NCI-H1436 treated with DMSO at 0.1 percent for 48 hours (cell line): ENCODE measurements at places on chromosomes 13 and 19.

- no peak for DNase-seq
Observed at GRCh38 chr13:87712012-87712411, 40.8 kb downstream of the SLITRK5 start.

DNA sequence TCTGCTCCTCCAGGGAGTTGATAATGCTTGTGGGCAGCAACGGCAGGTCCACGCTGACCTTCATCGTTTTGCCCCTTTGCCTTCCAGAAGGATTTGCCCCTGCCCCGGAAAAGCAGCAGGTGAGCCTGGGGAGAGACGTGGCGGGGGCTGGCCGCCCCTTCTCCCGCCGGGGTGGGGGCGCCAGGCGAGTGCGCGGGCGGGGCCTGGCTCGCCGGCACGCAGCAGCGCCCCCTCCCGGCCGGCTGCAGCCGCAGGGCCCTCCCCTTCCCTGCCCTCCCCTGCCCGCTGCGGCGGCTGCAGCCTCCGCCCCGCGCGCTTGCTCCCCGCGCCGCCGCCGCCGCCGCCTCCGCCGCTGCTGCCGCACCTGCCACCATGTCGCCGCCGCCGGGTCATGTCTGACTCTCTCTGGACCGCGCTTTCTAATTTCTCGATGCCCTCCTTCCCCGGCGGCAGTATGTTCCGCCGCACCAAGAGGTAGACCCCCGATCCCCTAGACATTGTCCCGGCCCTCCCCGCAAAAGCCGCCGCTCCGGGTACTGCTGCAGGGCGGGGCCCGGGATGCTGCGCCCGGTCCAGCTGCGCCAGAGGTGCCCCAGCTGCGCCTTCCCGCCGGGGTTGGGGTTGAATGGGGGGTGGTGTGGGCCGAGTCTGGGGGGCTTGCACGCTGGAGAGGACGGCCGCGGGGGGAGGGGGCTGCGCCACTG lies at the start of gene MAST1:
Gene MAST1 (plus strand): TSS at position 334 of the 704 bp plus-strand sequence. CDS start 58 bp downstream, at position 392.
- DNase-seq: no peak

GRCh38 chr13:94154367-94154766 lies 325.1 kb downstream of the DCT start:
- DNase-seq: no peak

GRCh38 chr13:27476943-27477703 lies 26.8 kb upstream of the MTIF3 start:
- DNase-seq: peak; percentile 42

DNA sequence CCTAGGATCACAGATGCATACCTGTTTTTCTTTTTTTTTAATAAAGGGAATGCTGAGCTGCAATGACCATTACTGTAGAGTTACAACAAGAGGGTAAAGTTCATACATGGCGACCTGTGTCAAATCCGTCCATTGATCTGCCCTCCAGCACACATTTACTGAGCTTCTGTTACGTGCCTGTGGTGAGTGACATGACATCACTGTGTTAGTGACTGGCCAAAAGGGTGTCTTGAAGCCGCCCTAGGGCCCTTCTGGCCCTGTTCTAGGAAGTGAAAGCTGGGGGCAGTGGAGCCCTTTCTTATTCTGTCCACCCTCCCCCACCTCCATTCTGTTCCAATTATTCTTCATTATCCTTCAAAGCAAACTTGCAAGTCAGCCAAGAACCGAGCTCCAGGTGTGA lies 66.3 kb downstream of the ZIC5 start:
- no peak for DNase-seq

DNA sequence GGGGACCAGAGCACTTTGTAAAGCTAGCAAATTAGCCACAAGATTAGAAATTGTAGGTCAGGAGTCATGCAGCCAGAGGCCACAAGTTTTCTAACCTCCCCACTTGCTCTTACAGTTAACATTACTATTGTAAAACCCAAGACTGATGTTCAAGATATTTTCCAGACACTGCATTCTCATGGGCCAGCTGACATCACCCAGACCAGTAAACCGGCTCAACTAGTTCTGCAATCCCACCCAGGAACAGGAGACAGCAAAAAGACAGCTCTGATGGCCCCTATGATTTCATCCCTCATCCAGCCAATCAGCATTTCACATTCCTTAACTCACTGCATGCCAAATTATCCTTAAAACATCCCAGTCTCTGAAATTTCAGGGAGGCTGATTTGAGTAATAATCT lies 178.5 kb downstream of the PRR20E start:
- DNase-seq: no peak

DNA sequence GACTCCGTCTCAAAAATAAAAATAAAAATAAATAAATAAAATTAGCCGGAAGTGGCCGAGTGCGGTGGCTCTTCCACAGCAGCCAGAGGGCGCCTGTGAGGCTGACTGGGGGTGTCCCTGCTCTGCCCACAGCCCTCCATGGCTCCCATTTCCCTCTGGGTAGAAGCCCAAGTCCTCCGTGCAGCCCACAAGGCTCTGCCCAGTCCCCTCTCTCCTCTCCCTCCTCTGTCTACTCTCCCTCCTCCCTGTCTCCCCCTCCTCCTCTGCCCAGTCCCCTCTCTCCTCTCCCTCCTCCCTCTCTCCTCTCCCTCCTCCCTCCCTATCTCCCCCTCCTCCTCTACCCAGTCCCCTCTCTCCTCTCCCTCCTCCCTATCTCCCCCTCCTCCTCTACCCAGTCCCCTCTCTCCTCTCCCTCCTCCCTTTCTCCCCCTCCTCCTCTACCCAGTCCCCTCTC lies 20.4 kb downstream of the MISP start:
- DNase-seq: no peak

DNA sequence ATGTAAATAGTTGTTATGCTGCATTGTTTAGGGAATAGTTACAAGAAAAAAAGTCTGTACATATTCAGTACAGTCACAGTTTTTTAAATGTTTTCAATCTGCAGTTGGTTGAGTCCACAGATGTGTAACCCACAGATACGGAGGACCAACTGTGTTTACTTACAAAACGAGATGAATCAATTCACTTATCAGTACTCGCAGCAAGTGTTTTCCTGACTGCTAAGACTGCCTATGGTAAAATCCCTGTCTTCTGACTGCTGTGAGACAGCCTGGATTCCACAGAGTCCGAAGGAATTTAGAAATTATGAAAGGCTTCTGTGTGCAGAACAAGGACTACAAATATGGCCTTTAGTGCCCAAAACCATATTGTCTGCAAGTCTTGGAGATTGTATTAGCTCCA lies 45.7 kb upstream of the C1QTNF9 start:
- no peak for DNase-seq

DNA sequence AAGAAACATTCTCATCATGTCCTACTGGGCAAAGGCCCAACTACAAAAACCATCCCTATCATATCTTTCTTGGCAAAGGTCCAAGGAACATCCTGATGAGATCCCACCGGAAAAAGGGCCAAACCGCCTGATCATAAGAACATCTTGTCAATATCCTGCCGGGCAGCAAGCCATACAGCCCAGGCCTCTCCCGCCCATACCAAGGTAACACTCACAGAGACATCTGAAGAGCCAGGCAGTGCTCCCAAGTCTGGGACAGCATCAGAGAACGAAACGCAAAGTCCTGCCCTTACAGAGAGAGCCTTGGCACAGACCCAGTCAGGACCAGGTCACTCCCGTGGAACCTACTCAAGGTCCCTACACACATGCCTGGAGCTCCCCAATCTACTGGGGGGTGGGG lies 18.5 kb upstream of the ZNF331 start:
- no peak for DNase-seq

DNA sequence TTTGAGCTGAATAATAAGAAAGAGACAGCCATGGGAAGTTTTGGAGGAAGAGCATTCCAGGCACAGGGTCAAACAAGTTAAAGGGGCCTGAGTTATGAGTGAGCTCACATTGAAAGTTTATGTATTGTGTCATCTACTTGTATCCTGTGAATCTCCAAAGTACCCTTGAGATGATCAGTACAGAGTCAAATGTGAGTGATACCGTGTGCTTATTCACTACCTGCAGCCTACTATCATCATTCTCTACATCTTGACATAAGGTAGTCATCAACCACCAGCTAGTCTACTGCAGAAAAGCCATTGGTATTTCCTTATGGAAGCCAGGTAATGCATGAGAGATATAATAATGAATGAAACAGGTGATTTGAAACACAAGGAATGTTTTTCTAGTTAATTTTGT lies 3.0 kb upstream of the KCTD12 start:
- DNase-seq: no peak

- no peak for DNase-seq
Observed at GRCh38 chr19:4208385-4209094, 20.8 kb upstream of the EBI3 start.

- DNase-seq: no peak
Observed at GRCh38 chr19:48036765-48037164, 7.1 kb downstream of the CABP5 start.

DNA sequence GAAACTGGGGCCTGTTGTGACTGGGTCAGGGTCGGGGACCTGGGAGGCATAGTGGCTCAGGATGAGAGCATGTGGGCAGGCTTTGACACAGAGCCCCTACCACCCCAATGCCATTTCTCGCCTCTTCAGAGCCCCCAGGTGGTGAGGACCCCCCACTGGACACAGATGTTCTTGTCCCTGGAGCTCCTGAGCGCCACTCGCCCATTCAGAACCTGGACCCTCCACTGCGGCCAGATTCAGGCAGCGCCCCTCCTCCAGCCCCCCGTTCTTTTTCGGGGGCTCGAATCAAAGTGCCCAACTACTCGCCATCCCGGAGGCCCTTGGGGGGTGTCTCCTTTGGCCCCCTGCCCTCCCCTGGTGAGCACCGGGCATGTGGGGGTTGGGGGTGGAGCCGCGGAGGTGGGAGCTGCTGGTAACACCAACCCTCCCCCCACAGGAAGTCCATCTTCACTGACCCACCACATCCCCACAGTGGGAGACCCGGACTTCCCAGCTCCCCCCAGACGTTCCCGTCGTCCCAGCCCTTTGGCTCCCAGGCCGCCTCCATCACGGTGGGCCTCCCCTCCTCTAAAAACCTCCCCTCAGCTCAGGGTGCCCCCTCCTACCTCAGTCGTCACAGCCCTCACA lies 10.4 kb downstream of the IGFLR1 start:
- DNase-seq: no peak

DNA sequence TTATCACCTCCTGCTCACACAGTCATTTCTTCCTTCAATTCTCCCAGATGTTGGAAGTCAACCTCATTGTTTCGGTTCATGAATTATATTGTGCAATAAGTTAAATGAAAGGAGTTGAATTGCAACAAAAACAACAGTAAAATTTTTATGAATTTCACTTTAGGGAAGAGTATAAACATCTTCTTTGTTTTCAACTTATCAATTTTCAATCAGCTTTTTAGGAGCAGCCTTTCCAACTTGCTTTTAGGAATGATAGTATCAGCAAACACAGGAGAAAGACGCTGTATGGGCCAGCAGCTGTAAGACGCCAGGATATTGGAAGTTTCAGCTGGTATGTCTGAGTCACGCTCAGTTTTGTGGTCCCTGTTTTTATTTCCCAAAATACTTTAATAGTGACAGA lies 132.5 kb upstream of the ARGLU1 start:
- no peak for DNase-seq

DNA sequence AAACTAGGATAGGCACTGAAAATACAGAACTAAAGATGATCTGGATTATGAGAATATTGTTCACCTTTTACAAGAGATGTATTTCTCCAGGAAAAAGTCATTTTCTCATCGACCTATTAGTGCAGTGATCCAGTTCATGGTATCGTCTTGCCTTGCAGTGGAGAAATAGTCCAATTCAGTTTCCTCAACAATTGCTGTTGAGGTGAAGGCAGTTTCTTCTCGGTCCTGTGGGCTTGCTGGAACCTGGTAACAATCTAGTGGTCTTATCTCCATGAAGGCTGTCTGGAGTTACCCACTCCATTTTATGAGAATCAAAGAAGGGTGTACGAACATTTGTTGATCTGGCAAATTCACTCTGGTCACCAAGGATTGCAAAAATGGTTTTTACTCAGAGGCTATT lies 266.8 kb downstream of the LHFPL6 start:
- DNase-seq: no peak

- DNase-seq: no peak
Observed at GRCh38 chr13:107574517-107575210, 640.7 kb downstream of the LIG4 start.

- DNase-seq: no peak
Observed at GRCh38 chr13:72104656-72105180, 237.7 kb upstream of the DACH1 start.
